ENCODE measurements at places on chromosomes 3 and 15. TPM values are rescaled to one million over a fixed set of nuclear protein-coding genes. Genes with fewer than 3 reads are reported as not detected.

DNA sequence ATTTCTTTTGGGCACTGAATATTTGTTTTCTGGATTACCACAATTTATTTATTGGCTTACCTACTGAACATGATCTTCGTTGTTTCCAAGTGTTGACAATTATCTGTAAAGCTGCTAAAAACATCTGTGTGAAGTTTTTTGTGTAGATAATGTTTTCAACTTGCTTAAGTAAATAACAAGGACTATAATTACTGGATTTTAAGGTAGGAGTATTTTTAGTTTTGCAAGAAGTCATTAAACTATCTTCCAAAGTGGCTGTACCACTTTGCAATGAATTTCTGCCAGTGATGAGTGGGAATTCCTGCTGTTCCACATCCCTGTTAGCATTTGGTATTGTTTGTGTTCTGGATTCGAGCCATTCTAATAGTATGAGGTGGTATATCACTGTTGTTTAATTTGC, 702.2 kb downstream of the MECOM start:
- no peak for DNase-seq

The SCG5 gene
- 2.2 TPM for total RNA-seq

- no peak for DNase-seq
Measured at GRCh38 chr3:11290743-11291680, 18.8 kb downstream of the ATG7 start.

The LMAN1L gene
- total RNA-seq = 1.8 TPM

The ARPP21 gene
- 0.83 TPM for total RNA-seq

DNA sequence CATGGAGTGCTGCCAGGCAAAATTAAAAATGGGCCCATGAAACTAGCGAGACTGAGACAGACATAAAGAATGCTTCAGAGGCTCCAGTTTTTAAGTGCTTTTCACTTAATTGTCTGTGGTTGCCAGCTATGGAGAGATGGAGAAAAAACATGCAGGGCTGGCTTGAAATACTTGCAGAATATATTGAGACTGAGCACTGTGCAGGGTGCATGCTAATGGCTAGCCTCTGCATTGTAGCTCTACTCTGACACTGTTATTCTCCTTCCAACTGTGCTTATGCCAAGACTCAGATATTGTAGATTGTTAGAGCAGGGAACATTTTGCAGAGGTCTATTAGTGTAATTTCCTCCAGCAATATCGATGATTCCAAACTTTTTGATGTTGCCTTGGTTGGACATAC, 735.0 kb downstream of the PDCD6IP start:
- DNase-seq = no peak

DNA sequence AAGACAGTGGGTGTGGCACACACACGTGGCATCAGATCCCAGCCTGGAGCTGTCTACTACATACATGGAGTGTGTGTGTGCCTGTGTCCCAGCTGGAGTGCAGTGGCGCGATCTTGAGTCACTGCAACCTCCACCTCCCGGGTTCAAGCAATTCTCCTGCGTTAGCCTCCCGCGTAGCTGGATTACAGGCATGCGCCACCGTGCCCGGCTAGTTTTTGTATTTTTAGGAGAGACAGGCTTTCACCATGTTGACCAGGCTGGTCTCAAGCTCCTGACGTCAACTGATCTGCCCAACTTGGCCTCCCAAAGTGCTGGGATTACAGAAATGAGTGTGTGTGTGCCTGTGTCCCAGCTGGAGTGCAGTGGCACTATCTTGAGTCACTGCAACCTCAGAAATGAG, 108.8 kb downstream of the IL12A start:
- DNase-seq = no peak

DNA sequence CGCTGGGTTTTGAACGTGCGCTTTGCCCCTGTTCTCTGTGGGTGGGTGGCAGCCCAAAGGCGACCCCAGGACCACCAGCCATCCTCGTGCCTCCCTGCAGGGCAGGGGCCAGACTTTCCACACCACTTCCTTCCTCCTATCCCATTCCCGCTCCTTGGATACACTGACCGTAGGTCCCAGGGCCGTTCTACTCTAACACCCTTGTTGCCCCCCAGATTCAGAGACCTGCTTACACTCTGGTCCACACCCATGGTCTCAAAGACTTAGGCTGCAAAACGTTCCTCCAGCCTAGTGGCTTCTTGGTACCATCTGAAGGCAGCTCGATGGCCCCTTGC, 318 bp upstream of the DCLK3 start:
- no peak for DNase-seq

The ATP11B gene
- 48.5 TPM for total RNA-seq

DNA sequence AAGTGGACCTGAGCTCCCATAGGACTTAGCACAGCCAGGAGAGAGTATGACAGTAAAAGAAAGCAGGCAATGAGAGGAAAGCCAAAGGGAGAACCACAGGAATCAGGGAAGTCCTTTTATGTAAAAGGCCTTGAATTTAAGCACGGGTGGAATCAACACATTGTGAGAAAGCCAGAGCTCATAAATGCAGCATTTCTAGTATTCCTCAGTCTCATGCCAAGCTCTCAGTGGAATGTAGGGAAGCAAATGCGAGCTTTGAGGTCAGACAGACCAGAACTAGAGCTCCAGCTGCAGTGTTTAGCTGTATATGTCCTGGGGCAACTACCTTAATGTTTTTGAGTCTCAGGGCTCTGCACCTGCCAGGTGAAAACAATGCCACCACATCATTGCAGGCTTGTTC, 132.1 kb upstream of the TRIM42 start:
- no peak for DNase-seq

The GRAMD2A gene
- total RNA-seq = 2.6 TPM

DNA sequence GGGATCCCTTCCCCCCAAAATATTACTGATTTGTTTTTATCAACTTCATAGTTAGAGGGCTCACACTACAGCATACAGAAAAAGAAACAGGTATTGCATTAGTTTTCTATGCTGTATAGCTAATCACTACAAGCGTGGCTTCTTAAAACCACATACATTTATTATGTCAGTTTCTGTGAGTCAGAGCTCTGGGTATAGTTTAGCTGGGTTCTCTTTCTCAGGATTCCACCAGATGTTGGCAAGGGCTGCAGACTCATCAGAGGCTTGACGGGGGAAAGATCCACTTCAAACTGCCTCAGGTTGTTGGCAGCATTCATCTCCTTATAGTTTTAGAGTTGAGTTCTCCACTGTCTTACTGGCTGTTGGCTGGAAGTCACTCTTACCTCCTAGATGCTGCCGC, 328.0 kb downstream of the NLGN1 start:
- DNase-seq = no peak

The HDC gene
- total RNA-seq = 1.2 TPM

Measured in sigmoid colon (tissue), 7 donors.